Pulmonary artery endothelial cell (primary cell): ENCODE measurements at places on chromosomes 3 and 15. TPM values are rescaled to one million over a fixed set of nuclear protein-coding genes. Genes with fewer than 3 reads are reported as not detected.

- DNase-seq: no peak
These were observed 362.2 kb downstream of the RBMS3 start for GRCh38 chr3:29643034-29643425.

The EPHB1 gene
- total RNA-seq: 0.33 and 0.78 TPM in 2 replicates

The TRPM1 gene
- total RNA-seq: 0.25 and 0.26 TPM in 2 replicates

GRCh38 chr15:100159436-100159835, 182.3 kb downstream of the ADAMTS17 start:
- DNase-seq: no peak

DNA sequence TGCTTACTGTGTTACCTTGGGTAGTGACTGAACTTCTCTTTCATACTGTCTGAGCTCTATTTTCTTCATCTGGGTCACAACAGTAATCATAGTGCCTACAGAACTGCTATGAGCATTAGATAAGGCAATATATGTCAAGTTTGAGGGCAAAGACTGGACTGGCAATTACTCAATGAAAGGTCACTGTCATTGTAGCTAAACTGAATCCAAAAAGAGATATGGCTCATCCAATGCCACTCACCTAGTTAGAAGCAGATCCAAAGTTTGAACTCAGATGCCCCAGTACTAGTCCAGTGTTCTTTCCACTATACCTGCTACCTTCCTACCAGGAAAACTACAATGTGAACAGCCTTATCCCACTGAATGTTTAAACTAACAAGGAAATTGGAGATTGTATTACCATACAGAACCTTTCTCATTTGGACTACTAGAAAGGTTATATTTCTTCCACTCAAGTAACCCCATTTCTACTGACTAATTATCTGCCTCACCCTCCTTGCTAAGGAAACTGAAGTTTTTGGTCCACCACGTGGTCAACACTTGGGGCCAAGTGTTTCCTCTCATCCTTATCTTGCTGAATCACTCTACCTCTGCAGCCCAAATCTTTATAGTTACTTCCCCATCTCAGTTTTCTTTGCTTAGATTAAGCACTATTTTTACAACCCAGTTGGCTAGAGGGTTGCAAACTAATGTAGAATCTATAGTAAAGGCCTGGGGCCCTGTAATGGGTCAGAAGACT, 202.3 kb upstream of the LPP start:
- DNase-seq: no peak
